ENCODE measurements at places on chromosomes 13 and 19.

DNA sequence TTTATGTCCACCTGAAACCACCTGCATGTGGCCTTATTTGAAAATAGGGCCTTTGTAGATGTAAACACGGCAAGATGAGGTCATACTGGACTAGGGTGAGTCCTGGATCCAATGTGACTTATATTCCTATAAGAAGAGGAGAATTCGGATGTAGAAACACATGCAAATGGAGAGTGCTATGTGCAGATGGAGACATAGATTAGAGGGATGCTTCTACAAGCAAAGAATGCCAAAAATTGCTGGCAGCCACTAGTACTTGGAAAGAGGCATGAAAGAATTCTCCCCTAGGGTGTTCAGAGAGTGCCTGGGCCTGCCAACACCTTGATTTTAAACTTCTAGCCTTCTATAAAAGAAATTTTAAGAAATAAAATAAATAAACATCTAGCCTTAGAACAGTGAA lies 226.1 kb downstream of the RFC3 start:
- DNase-seq = no peak

DNA sequence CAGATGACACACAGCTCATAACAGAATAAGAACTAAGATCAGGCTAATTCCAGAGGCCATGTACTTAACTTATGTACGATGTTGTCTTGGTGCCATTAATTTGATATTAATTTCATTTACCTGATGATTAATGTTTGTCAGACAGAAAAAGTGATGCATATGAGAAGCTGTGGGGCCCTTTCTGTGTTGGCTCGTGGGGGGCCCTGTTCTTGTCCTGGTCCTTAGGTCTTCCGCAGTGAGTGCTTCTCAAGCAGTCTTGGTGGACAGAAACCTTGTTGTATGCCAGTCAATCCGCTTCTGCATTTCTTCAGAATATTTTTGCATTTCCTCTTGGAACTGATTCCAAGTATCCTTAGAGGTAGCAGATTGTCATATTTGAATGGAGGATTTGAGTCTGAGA lies 20.2 kb downstream of the SAFB start:
- no peak for DNase-seq

- no peak for DNase-seq
Observed at GRCh38 chr13:52842441-52842840, 6.0 kb downstream of the PCDH8 start.

GRCh38 chr19:29001141-29001581 lies 211.8 kb downstream of the UQCRFS1 start:
- DNase-seq = no peak

- DNase-seq = no peak
Observed at GRCh38 chr13:94427313-94427953, 52.0 kb downstream of the DCT start.

GRCh38 chr19:38263689-38264485 lies 486 bp upstream of the SPINT2 start:
- peak; percentile 83 for DNase-seq

GRCh38 chr13:47133011-47133445 lies 236.2 kb upstream of the HTR2A start:
- no peak for DNase-seq

- DNase-seq = no peak
Observed at GRCh38 chr19:46356149-46357055, 9.5 kb downstream of the PPP5C start.

- DNase-seq = peak; percentile 86
Observed at GRCh38 chr13:36345438-36346221, 564 bp downstream of the SPART start.

DNA sequence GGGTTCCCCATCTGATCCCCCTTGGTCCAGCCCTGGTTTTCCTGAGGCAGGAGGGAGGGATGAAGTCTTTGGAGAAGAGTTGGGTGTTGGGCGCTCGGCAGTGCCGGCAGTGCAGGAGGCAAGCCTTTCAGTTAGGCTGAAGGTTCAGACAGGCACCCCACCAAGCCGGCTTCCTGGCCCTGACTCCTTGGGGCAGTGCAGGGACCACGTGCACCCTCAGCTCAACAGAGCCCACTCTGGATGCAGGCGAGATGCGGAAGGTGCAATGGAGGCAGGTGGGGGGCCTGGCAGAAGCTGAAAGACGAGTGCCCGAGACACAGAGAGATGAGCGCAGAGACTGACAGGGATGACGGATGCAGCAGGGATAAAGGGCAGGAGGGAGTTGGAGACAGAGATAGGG lies 11.1 kb downstream of the MAMSTR start:
- DNase-seq = no peak

- DNase-seq = no peak
Observed at GRCh38 chr13:48448959-48449614, 36.2 kb upstream of the LPAR6 start.

- no peak for DNase-seq
Observed at GRCh38 chr13:87235621-87236020, 435.6 kb upstream of the SLITRK5 start.

DNA sequence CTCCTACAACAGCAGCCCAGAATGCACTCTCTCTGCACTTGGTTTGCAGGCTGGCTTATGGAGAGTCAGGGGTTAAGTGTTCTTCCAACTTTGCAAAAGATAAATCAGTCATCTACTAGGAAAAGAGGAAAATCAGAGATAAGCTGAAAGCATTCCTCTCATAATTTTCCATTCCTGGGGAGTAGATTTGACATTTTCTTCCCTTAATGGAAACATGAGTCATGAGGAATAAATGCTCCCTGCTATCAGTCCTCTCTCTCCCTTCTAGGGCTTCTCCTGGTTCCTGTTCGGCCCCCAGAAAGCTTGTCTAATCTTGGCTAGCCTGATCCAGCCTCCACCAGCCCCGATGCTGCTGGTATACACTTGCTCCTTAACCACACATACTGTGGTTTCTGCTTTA lies 28.4 kb upstream of the ENOX1 start:
- DNase-seq = no peak

- DNase-seq = no peak
Observed at GRCh38 chr19:45439190-45439568, 15.5 kb upstream of the ERCC1 start.

- DNase-seq = no peak
Observed at GRCh38 chr13:42392716-42393572, 121.0 kb downstream of the AKAP11 start.

DNA sequence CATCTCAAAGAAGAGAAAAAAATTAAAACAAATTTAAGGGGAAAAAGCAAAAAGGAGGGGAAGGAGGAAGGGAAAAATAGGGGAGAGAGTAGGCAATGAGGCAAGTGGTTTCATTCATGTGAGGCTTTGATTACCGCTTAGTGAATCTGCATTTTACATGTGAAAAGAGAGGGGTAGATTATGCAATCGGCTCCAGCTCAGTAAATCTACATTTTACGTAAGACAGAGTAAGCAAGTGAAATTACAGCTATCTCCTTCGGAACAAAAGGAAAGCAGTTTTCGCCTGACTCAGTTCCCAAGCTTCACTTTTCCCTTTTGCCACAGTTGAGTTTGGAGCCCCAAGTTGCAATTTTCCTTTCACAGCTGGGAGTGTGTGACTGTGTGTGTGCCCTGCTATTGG lies 16.0 kb upstream of the OLFM2 start:
- DNase-seq = no peak

DNA sequence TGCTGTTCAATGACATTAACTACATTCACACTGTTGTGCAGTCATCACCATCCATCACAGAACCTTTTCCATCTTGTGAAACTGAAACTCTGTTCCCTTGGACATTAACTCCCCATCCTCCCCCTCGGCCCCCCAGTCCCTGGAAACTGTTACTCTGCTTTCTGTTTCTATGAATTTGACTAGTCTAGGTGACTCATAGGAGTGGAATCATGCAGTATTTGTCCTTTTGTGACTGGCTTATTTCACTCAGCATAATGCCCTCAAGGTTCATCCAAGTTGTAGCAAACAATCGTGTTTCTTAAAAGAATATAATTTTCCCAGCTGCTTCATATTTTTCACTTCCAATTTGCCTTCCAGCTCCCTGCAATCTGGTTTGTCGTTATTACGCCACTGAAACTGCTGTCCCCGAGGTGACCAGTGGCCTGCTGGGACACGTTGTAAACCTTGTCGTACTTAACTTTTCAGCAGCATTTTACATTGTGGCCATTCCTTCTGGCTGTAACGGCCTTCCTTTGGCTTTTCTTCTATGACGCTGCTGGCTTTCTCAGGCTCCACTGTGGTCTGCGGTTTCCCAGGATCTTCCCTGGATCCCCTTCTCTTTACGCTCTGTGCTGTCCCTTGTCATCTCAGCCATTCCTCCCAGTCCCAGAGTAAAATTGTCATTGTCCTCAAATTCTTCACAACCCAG lies 74.0 kb downstream of the DHRS12 start:
- DNase-seq = no peak

DNA sequence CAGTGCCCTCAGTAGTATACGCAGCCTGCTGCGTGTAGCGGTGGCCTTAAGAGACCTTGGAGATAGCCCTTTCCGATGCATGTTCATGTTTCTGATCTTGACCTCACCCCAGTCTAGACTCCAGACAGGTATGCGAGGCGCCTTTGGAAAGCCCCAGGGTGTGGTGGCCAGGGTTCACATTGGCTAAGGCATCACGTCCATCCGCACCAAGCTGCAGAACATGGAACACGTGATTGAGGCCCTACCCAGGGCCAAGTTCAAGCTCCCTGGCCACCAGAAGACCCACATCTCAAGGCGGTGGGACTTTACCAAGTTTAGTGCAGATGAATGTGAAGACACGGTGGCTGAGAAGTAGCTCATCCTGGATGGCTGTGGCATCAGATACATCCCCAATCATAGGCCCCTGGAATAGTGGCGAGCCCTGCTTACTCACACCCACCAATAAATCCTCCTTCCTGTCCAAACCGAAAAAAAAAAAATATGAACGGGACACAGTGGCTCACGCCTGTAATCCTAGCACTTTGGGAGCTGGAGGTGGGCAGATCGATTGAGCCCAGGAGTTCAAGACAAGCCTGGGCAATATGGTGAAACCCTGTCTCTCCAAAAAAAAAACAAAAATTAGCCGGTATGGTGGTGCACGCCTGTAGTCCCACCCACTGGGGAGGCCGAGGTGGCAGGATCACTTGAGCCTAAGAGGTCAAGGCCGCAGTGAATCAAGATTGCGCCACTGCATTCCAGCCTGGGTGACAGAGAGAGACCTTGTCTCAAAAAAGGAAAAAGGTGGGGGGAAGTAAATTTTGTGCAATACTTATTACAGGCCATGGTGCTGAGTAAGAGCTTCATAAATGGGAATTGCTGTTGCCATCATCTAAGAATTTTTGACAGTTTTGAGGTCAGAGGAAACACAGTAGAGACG lies 12.4 kb upstream of the CBLC start:
- no peak for DNase-seq

GRCh38 chr13:33487575-33488243 lies 202.2 kb upstream of the STARD13 start:
- DNase-seq = no peak

DNA sequence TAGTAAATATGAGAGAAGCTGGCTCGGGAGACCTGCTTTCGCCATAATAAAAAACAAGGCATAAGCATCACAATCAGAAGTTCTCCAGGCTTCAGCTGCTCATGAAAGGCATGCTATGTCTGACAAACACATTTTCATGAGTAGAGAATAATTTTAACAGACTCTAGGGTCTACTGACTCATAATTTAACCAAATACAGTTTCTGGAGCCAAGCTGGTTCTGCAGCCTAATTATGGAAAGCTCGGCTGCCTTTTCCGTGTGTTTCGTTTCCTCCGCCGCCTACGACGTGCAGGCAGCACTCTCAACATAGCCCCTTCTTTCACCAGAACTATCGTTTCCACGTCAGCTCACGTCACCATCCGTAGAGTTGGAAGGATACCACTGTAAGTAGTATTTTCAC lies 5.7 kb downstream of the MCF2L start:
- DNase-seq = no peak

- no peak for DNase-seq
Observed at GRCh38 chr19:15390814-15391213, 11.2 kb upstream of the AKAP8 start.

DNA sequence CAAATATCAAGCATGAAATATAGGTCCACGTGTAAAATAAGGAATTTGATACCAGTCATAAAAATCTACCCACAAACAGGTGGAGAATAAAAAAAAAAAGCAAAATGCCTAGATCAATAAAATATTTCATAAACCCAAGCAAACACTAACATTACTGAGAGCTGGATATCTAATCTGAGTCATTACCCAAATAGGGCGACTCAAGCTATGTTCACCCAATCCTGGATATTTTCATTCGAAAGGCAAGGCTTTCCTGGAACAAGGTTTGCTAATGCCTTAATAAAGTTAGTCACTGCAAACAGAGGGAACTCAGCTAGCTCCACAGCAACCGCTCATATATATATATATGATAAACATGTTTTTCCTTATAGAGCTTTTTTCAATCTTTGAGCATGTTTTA lies 33.5 kb upstream of the TM9SF2 start:
- DNase-seq = no peak

DNA sequence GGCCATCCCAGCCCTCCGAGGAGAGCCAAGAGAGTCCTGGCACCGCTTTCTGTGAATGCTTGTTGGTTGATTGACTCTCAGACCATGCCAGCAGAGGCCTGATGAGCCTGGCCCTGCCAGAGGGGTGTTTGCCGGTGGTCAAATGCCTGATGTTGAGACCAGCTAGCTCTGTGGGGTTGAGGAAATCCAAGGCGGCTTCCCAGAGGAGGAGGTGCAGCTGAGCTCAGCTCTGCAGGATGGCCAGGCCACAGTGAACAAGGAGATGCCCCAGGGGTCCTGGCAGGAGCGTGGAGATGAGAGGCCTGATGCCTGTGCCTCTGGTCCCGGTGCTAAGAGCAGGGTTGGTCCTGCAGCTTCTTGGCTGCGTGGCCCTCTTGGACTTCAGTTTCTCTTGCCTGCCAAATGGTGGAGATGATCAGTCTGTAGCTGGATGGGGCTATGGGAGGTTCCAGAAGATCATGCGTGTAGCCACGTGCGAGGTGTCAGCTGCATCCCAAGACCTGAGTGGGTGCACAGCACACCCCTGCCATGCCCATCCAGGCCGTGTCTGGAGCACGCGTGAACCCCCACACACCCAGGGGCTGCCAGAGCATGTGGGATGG lies 16.8 kb downstream of the NFIC start:
- DNase-seq = no peak

DNA sequence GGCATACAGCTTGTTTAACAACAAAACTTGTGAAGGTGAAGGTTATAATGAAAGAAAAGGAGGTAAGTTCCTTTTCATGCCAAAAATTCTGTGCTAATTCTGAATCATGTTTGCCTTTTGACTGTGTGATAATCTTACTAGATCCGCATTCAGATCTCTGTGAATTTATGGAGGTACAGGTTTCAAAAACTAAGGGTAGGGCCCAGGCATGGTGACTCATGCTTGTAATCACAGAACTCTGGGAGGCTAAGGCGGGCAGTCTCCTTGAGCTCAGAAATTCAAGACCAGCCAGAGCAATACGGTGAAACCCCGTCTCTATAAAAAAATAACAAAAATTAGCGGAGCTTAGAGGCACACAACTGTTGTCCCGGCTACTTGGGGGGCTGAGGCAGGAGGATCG lies 45.9 kb downstream of the PCDH9 start:
- no peak for DNase-seq

Data from erythroblast (primary cell).